ENCODE measurements at places on chromosomes 7 and 10.

DNA sequence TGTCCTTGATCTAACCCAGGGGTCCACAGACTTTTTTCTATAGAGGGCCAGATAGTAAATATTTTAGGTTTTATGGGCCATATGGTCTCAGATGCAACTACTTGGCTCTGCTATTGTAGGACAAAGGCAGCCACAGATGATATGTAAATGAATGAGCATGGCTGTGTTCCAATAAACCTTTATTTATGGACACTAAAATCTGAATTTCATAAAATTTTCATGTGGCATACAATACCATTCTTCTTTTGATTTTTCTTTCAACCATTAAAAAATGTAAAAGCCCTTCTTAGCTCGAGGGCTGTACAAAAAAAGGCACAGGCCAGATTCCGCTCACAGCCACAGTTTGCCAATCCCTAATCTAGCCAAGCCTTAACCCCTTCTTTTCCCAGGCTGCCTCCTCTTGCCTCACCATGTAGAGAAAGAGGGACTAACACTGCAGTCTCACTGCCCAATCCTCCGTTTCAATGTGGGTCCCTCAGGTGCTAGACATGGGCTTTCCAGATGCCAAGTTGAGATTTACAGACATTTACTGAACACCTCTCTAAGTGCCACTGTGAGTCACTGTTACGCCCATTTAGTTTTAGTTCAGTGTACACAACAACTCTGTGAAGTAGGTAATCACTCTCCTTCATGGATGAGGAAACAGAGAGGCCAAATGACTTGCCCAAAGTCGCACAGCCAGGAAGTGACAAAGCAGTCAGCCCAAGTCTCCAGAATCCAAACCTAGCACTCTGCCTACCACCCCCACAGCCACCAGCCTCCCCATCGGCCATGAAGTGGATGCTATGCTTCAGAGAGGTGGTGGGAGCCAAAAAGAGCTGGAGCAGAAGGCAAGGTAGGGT, 132.6 kb upstream of the PDLIM1 start:
- no peak for DNase-seq

DNA sequence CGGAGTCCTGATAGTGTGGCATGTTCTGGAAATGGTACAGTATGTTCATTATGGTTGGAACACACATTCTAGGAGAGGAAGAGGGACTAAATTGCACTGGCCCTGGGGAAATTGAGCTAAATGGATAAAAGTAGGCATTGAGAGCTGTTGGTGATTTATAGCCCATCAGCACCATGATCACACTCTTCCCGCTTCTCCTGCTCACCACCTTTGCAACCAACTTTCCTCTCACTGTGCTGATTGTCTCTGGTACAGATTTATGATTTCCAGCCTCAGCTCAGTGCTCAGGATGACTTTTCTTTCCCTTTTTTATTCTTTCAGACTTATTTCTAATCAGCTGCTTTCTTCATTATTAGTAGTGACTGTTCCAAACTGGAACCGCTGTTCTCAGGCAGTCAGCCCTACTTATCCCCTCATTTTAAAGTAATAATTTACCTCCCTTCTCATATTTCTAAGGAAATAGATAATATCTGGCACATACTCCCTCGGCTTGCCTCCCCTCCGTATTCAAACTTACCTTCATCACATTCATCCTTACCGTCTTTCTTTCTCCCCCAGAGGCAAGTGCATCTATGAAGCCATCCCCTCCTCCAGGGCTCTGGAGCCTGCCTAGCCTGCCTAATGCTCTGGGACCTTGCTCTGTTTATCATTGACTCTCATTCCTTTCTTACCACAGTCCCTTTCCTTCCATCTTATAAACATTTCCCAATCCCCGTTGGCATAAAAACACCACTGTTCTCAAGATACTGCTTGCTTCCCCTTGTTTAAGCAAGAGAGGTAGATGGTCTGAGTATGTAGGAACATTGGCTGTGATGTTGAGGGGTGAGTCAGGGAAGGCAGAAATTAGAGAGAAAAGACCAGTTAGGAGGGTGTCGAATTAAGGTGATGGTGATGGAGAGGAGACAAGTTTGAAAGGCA, 51.6 kb upstream of the RPA3 start:
- no peak for DNase-seq

DNA sequence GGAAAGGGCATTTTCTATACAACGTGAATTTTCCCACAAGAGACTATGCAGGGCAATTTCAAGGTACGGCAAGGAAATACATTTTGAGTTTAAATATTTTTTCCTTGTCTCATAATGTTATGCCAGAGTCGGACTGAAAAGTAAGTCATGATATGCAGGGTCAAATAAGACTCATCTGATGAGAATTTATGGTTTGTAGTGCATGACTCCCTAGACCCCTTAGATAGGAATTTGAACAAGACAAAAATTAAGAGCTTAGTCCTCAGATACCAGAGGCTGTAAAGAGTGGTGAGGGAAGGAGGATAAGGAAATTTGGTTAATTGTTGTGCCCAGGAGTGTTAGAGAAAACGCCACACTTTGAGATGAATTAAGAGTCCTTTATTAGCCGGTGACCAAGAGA, 616.6 kb downstream of the XPNPEP1 start:
- no peak for DNase-seq

DNA sequence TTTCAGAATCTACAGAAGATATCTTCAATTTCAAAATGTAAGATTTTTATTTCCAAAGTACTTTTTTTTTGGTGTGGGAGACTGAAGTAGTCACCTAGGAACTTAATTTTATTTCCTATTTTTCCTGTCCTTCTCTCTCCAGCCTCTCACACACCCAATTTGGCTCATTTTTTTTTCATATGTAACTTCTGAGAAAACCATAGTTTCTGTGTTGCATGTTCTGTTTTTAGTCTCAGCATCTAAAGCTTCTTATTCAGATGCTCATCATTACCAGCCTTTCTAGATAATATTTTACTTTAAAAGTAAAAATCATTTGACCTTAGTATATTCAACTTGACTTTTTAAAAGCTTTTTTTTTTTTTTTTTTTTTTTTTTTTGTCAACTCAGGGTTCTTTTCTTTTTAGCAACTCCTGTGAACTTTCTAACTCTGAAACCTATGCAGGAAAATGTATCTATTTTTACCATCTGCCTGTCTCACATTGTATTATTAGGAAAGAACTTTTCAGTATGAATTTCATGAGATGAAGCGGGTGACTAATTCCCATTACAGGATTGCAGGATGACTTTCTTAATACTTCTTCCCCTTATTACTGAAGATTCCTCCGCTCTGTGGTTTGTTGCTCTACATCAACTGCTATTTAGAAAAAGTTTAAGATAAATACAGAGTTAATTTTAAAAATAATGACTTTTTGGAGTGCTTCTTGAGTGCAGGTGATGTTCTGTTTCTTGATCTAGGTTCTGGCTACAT, 73.6 kb upstream of the LSM8 start:
- no peak for DNase-seq

- DNase-seq = no peak
These were observed 23.2 kb downstream of the ELN start for GRCh38 chr7:74051193-74051592.

DNA sequence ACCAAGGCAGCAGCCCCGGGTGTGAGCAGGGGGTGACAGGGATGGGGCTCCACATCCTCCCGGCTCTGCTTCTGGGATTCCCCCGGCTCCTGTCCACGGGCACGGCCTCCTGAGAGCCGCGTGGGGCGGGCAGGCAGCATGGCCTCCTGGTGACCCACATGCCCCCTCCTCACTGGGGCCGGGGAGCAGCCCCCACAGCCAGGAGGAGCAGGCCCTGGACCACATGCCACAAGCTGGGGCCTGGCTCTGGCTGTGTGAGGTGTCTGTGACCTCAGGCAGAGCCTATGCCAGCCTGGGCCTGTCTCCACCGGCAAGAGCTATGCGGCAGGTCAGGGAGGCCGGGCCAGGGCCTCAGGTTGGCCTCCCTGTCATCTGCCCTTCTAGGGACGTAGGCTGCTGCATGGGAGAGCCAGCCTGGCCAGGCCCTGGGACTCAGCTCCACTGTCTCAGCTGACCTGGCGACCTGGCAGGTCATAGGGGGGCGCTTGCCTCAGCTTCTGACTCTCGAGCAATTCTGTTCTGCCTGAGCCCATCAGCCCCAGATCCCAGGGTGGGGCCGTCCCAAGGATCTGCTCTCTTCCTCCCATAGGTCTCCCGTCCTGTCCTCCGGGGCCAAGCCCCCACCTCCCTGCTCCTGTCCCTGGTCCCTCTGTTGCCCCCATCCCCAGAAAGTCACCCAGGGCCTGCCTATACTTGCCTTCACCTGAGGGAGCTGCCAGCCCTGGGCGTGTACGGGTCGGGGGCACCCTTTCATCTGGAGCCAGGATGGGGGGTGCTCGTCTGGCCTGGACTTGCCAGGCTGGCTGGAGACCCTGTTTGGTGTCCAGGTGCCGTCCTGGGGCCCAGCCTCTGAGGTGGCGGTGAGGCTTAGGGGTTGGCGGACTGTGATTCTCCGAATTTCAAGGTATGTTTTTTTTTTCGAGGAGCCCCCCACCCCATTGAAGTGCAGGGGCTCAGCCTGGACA, 3.9 kb upstream of the TMEM184A start:
- DNase-seq = no peak

GRCh38 chr10:9848278-9848677, 1169.4 kb upstream of the CELF2 start:
- no peak for DNase-seq

GRCh38 chr7:21504021-21504420, 38.8 kb upstream of the DNAH11 start:
- DNase-seq = no peak

DNA sequence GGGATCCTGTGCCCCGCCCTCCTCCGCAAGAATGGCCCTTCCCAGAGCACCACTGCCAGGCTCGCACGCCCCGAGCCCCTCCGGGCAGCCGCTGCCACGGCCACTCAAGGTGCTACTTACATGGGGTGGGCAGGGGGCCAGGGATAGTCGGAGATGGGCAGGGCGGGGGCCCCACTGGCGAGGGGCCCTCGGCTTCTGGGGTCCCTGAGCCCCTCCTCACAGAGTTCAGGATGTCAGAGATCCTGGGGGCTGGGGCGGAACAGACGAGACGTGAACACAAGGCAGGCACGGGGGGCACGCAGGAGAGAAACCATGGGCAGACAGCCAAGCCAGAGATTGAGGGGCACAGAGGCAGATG, 25.6 kb downstream of the YKT6 start:
- no peak for DNase-seq

- DNase-seq = no peak
These were observed 30.0 kb upstream of the TNRC18 start for GRCh38 chr7:5453566-5454075.

DNA sequence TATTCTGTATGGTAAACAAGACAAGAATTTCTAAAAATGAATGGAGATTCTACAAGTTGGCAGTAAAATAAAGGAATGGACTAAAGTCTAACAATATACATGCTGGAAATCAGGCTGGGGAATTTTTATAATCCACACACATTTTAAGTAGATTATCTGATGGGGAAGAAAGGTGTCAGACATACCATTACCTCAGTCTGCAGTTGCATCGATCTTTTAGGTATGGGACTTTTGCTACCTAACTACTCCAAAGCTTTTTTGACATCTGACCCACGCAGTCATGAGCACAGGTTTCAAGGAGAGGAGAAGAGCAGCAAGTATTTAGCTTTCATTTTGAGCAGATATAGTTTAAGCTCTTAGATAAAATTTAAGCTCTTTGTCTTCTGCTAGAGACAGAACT, 113.0 kb downstream of the ZNF438 start:
- no peak for DNase-seq

Measured in NCI-H1048 (cell line).